NCI-H2029 treated with DMSO at 0.1 percent for 48 hours (cell line): ENCODE measurements at places on chromosomes 16 and 17.

DNA sequence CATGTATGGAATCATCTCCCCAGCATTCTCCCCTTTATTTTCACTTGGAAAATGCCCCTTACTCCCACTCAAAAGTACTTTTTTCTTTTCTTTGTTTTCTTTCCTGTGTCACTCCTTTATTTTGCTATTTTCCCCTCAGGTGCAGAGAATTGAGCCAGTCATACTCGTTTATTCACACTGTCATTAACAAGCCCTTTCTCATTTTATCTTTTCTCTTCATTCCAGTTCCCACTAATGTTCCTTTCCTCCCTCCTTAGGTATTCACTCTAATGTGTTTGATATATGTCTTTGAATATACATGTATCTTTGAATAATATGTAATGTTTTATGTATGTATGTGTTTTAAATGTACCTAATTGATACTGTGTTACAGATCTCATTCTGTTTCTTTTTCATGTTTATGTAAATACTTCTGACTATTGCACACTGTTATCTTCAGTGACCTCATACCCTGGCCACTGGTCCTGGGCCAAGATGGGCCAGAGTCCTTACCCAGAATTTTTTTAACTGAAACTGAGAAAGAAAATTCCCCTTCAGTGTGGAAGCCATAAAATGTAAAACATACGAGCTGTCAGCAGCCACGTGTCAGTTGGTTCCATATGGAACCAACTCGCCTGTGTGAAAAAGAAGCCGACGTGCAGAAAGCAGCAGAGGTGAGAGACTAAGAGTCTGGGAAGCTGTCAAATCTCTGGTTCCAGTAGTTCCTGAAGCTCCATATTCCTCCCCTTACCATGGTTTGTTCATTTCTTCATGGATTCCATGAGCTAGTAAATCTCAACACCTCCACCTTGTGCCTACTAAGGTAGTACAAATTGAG, 5.8 kb downstream of the SRR start:
- DNase-seq = no peak

DNA sequence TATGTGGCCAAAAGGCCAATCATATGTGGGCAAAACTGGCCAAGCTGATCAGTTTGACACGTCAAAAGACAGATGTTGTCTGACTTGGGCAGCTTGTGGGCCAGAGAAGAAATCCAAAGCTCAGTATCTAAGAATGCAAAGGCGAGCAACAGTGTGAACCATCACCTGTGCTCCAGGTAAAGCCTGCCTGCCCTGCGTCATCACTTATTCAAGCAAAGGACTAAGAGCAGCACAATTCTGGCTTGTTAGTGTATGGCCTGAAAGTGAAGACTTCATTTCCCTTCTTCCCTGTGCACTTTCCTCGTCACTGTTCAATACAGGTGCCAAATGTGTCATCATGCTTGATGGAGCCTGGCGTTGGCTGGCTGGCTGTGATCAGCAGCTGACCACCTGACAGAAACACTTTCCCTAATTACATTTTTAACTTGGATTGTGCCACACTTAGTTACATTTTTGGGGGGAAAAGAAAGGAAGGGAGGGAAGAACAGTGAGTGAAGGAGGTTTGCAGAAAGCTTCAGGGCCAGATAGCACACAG, 4.7 kb downstream of the FAM20A start:
- DNase-seq = no peak

GRCh38 chr17:75885431-75885830, 7.0 kb upstream of the TRIM47 start:
- DNase-seq = no peak

DNA sequence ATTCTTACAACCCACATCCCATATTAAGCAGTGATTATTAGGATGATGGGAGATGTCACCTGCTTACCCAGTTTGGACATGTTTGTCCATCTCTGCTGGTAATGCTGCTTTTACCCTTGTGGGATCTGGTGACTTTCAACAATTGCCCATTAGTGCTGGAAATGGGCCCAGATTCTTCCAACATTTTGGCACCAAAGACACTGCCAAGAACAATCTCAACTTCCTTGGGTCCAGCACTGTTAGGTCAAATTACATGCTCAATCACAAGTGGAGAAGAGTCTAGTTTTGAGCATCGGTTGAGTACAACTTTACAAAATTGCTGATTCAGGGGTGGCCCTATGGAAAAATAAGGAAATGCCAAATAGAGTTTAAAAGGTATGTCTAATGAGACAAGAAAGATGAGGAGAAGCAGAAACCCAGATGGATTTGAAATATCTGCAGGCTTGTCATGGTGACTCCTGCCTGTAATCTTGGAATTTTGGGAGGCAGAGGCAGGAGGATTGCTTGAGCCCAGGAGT, 13.0 kb upstream of the ZFP3 start:
- no peak for DNase-seq

DNA sequence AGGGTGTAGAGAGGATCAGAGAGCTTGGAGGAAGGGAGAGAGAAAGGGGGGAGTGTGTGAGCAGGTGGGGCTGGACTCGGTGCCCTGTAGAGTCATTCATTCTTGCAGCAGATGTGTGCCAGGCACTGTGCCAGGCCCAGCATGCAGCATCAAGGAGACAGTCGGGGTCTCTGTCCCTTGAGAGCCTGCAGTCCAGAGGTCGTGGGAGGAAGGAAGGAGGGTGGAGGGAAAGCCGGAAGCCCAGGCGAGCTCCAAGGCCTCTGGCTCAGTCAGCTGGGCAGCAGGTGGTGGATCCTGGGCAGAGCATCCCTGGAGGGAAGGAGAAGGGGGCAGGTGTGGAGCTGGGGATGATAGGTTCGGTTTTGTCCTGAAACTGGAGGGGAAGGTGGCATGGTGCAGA, 27.5 kb downstream of the EPN2 start:
- no peak for DNase-seq

GRCh38 chr16:78628461-78629045, 529.1 kb downstream of the WWOX start:
- DNase-seq = no peak

DNA sequence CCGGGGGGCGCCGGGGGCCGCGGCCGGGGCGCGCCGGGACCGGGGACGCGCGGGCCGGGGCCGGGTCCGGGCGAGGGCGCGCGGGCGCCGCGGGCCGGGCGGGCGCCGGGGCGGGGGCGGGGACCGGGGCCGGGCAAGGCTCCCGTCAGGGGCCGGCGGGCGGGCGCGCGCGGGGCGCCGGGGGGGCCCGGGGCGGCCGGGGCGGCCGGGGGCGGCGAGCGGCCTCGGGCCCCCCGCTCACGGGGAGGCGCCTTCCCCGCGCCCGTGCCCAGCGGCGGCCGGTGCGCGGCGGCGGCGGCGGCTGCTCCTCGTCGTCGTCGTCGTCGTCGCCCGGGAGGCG, 563 bp downstream of the ZCCHC14 start:
- DNase-seq = no peak

DNA sequence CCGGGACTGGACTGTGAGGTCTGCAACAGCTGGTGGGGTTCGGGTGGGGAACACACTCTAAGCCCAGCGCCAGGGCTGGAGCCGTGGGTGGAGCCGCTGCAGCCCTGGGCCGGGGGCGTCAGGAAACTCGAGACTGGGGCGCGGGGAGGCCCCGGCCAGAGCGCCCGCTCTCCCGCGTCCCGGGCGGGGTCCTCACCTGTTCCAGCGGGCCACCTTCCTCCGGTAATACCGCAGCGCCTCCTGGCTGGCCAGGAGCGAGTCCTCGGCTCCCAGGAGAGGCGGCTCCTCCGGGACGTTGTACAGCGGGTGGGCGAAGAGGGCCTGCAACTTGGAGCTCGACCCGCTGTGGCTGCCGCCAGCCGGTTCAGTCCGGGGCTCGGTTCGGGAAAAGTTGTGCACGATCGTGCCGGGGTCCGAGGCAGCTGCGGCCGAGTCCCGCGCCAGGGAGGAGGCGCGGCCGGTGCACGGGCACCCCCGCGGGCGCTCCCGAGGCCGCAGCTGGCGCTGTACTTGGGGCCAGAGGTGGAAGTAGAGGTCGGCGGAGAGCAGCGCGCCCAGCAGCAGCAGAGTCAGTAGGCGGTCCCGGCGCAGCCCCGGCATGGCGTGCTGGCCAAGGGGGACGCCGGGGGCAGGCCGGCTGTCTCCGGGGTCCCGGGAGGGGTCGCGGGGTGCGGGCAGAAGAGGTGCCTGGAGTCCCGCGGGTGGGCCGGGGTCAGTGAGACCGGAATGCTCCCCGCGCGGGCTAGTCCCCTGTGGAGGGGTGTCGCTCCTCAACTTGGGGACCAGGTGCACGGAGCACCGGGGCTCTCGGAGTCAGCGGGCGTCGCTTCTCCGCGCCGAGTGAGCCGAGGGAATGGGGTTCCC, 868 bp downstream of the FAM20A start:
- no peak for DNase-seq

- no peak for DNase-seq
Measured at GRCh38 chr17:29569245-29569950, 897 bp downstream of the TP53I13 start.

GRCh38 chr17:7824021-7824924, 9.7 kb upstream of the KDM6B start:
- DNase-seq = no peak

DNA sequence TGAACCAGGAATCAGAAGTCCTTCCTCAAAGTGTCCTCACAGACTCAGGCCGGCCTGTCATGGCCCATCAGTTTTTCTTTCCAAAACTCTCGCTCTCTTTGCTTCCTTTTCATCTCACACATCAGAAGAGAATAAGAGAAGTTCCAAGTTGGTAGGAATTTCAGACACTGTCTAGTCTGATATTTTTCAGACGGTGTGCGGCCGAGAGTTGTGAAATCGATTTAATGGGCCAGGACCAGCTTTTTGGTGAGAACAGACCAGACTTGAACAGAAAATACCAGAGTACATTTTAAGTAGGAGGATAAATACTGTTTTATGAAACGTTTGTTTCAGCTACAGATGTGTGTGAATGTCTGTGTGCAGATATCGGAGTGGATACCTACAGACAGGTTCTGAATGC, 24.8 kb upstream of the RCVRN start:
- no peak for DNase-seq

- no peak for DNase-seq
Measured at GRCh38 chr17:31674717-31675349, 184.2 kb downstream of the COPRS start.

- DNase-seq = no peak
Measured at GRCh38 chr16:991773-992172, 10.2 kb downstream of the SOX8 start.

GRCh38 chr17:61065263-61065773, 334.3 kb upstream of the TBX2 start:
- no peak for DNase-seq

GRCh38 chr17:60141111-60142018, 8.4 kb upstream of the CA4 start:
- no peak for DNase-seq

GRCh38 chr17:41666237-41666641, 22.4 kb upstream of the EIF1 start:
- DNase-seq = peak; percentile 42

DNA sequence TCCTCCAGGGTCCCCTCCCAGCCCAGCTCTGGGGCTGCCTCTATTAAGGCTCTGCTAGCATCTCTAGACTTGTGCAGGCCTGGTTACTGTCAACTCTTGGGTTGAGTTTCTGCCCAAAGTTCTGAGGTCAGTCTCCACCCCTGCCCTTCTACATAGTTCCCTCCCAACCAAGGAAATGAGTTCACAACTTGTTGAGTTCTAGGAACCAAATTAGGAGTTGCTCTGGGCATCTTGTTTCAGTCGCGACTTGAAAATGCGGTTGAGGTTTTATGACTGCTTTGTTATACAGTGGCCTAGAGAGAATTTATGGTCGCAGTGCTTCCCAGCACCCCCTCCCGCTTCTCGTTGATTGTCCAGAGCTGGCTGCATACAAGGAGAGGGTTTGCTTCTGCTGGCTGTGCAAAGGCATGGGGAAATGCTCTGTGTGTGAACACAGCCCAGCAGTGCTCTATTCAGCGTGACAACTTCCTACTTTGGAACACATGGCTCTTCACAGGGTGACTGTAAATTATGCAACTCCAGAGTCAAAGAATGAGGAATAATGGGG, 20.2 kb downstream of the GNAO1 start:
- no peak for DNase-seq

DNA sequence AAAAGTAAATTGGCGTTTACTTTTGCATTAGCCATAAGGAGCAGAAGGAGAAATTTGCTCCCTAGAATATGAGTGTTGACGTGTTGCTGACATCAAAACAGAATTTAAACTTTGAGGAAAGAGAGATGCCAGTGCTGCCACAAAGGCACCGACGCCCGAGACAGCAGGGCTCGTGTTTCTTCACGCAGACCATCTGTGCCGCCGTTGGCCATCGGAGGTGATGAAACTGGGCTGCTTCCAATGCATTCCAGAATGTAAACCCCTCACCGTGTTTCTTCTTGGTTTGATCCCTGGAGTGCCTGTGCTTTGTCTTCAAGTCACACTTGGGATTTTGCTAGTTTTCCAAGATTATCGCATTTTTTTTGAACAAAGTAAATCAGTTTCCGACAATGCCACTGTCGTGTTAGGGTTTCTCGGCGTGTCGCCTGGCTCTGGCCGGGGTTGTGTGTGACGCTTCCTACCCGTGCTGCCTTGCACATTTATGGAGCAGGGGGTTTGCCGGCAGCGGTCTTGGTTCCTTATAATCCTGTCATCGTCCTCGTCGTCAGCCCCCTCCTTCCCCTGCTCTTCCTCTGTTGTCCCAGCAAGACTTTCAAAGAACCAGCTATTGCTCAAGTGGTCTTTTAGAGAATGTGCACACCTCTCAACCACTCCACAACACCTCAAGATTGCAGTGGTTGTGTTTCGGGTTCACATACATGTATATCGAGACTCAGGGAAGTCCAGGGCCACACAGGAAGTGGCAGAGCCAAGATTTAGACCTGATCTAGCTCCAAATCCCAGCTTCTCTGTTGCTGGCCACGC, 103.9 kb downstream of the METRNL start:
- DNase-seq = no peak

DNA sequence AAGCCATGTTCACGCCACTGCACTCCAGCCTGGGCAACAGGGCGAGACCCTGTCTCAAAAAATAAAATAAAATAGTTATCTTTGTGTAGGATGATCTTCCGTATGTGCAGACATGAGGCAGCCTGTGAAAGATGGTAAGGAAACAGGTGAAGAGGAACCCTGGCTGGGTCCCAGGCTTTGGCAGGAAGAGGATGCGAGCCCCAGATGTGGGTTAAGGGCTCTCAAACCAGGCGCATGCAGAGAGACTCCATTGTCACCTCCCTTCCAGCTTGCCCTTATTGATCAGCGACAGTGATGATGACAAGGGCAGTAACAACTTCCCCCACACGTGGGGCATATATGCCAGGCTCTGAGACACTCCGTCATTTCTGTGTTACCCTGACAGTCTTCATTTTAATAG, 106.8 kb downstream of the GNAO1 start:
- DNase-seq = peak; percentile 47

GRCh38 chr16:9338510-9338909, 247.1 kb downstream of the HAPSTR1 start:
- no peak for DNase-seq

DNA sequence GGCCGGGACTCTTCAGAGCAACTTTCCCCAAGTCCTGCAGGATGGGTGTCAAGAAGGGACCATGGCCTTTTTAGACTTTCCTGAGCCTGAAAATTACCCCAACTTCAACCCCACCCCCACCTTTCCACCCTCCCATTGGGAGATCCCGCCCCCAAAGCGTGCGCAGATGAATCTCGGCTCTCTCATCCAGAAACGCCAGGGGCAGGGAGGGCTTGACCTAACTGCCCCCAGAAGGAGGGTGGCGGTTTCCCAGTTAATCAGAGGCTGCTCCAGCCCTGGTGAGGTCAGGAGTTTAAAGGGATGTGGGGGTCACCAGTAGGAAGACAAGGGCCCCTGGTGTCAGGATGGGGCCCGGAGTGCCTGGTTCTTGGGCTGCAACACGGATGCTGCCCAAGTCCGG, 480 bp downstream of the KIF19 start:
- no peak for DNase-seq
